ENCODE measurements at places on chromosomes 7 and 10.

GRCh38 chr10:69097729-69098128 lies 9.8 kb downstream of the SRGN start:
- no peak for DNase-seq

DNA sequence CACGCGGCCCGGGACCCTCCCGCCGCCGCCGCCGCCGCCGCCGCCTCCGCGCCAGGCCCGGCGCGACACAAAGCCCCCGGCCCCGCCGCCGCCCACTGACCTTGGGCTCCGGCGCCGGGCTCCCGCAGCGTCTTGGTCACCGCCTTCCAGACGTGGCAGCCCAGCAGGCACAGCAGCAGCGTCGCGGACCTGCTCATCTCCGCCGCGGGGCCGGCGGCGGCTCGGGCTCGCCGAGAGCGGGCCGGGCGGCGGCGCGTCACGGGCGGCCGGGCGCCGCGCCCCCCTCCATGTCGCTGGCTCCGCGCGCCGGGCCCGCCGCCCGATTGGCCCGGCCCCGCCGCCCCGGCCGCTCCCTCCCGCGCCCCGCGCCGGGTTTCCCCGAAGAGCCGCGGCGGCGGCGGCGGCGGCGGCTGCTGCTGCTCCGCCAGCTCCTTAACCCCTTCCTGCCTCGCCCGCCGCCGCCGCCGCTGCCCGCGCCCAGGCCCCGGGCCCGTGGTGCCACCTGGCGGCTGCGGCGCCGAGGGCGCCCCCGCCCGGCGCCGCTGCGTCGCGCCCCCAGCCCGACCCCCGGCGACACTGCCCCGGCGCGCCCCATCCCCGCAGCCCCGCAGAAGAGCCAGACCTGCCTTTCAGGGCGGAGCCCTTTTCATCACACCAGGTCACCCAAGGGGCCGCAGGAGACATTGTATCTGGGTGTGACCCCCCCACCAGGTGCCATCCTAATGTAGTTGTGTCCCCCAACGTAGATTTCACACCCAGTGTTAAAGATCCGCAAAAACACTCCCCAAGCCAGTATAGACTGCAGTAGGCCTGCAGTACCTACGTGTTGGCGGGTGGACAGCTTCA lies at the start of gene FAM171A1:
Gene FAM171A1, minus strand, starts transcription at position 434 of the 846 bp plus-strand sequence. Its CDS starts 237 bp downstream, at position 197.
- no peak for DNase-seq

- no peak for DNase-seq
Measured at GRCh38 chr10:50510517-50511473, 113.0 kb downstream of the SGMS1 start.

DNA sequence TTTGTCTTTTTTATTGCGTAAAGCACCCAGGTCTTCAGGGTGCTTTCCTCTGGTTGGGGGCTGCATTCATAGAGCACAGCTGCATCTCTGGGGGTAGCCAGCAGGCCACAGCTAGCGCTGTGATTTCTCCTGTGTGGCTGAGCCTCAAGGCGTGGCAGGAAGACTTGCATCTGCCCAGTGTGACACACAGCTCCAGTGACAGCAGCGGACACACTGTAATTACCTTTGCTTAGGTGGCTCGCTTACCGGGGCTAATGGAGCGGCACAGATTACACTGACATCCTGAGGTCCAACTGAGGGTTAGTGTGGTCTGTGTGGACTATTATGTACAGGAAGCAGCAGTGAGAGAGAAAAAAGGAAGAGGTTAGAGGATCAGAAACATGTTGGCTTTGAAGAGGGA lies 27.1 kb downstream of the ABCB4 start:
- DNase-seq: no peak

DNA sequence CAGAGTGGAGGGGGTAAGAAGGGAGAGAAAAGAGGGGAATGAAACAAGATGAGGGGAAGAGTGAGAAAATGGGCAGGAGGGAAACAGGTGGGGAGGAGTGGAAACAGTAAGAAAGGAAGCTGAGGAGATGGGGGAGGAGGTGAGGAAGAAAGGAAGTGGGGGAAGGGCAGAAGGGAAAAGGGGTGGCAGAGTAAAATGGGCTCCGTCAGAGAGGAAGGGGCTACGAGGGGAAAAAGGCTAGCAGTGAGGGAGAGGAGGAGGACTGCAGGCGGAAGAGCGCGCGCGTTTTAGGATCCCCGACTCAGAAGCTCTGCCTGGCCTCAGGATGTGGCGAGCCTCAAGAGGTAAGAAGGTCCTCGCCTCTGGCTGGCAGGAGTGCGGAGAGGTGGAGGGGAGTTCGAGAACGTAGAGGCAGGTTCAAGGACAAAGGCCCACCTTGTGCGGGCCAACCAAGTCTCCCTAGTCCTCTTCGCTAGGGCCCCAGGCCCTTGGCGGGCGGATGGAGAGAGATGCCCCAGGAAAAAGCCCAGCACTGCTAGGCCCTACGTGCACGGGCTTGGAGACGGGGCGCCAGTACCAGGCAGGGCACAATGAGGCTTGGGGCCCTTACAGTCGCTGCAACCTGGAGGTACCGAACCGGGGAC lies 5.8 kb upstream of the NKX2-3 start:
- DNase-seq: no peak

DNA sequence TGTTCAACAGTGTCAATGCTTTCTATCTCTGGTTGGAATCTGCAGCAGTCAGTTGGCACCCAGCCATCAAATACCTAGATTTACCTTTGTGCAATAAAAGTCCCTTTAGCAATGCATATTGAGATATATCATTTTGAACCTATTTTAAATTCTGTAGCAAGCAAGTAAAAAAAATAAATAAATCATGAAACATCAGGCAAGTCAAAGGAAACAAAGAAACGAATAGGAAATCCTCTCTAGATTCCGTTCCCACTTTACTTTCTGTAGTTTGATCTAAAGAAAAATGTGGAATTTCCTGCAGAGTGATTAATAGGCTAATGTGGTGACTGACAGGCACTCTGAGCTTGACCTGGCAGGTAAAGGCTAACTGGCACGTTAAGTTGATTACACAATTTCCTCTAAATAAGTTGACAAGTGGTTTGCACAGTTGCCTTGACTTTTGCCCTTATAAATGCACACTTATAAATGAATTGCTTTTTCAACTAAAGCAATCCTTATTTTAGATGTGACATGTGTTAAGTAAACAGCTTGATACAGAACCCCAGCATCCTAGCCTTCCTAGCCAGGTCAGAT lies 208.1 kb upstream of the TCF7L2 start:
- no peak for DNase-seq

GRCh38 chr7:7209412-7210050 lies 27.2 kb downstream of the C1GALT1 start:
- DNase-seq: no peak

GRCh38 chr10:11328264-11329061 lies 283.0 kb downstream of the USP6NL start:
- no peak for DNase-seq

DNA sequence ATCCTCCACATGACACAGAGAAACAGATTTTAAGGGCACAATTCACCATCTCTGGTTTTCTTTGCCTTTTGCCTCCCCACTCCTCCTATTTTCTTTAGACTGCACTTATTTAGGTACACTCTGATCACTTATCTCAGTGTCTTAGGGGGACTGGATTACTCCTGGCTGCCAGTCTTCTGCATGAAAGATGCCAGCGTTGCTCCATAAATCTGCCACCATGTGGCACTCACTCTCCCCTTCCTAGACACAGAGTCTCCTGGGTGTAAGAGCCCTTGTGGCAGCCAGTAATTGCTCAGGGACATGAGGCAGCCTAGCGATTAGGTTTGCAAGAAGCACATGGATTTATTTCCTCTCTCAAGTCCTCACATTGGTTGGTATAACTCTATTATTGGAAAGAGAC lies 34.5 kb upstream of the RBM20 start:
- DNase-seq: no peak

DNA sequence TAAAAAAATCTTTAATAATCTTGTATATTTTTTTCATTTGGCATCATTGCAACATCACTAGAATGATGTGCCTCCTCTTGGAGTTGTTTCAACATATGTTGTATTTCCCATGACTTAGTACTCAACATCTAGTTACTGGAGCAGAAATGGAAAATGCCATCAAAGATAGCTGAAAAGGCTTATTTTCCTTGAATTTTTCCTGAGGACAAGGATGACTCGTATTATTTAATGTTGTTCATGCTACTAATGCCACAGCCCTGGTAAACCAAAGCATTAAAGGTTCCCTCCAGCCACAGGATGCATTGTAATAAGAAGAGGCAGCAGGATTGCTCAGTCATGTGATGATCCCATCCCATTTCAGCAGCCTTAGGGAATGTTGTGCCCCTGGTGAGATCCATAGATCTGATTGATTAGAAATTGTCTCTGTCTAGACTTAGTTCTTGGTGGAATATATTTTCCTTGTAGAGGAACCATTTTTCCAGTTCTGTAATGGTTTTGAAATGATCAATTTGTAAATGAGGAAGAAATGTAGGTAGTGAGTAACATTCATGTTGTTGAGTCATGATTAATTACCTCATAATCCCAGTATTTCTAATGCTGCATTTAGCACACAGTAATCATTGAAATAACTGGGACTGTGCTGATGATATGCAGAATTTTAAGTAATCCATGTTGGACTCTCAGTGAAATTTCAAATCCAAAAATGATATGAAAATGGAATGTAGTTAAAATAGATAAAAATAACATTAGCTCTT lies 91.3 kb upstream of the SMIM30 start:
- no peak for DNase-seq

Data from cortex of kidney (tissue), 1 donor.